ENCODE measurements at places on chromosomes 7 and 10. TPM values are rescaled to one million over a fixed set of nuclear protein-coding genes. Genes with fewer than 3 reads are reported as not detected.

Gene LIPJ
- total RNA-seq: not detected

Gene ITIH2
- not detected for total RNA-seq

Gene ADCYAP1R1
- total RNA-seq: 14.6 TPM

Gene DGKB
- total RNA-seq: 2.6 TPM

Gene LRRC17
- total RNA-seq: 3.0 TPM

Gene CNNM1
- 0.57 TPM for total RNA-seq

Measured in H1 (cell line).